Pancreas (tissue), 10 donors: ENCODE measurements at places on chromosomes 1 and 21. TPM values are rescaled to one million over a fixed set of nuclear protein-coding genes. Genes with fewer than 3 reads are reported as not detected.

DNA sequence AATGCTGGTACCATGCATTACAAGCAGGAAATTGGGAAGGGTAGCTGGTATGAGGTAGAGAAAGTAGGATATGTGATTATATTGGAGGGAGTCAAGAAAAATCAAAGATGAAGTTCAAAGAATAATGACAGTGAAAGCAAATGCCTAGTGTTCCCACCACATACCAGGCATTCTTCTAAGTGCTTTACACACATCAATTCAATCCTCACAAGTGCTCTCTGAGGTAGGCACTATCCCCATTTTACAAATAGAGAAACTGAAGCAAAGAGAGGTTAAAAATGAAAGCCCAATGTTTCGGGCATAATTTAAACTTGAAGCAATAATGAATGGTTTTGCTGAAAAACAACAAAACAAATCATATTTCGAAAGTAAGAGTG, 40.1 kb upstream of the MCOLN3 start:
- no peak for DNase-seq

The LRRC53 gene
- not detected for polyA plus RNA-seq

GRCh38 chr1:162976628-162977027, 92.5 kb upstream of the RGS4 start:
- no peak for DNase-seq

- no peak for DNase-seq
Measured at GRCh38 chr1:177650947-177651346, 318.9 kb downstream of the SEC16B start.

DNA sequence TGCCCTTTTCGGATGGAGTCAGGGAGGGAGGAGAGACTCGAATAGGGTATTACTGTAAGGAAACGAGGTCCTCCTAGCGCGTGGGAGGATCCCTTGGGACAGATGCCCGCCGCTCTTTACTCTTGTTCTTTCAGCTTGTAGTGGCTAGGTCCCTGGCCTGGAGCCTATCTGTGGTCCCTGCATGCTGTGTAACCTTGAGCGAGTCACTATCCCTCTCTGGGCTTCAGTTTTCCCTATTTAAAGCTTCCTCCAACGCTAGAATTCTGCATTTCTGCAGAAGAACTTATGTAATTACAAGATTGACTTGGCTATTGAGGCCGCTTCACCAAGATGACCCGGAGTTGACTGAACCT, 744 bp downstream of the MIER1 start:
- DNase-seq: no peak

GRCh38 chr1:223535319-223535718, 130.2 kb downstream of the CAPN8 start:
- no peak for DNase-seq

GRCh38 chr1:3473381-3473844, 18.9 kb downstream of the ARHGEF16 start:
- DNase-seq: no peak
